Activated T-cell treated with anti-CD3 and anti-CD28 coated beads for 1 hour (primary cell): ENCODE measurements at places on chromosomes 1 and 21.
A peak's percentile ranks its signal among the peaks of the same experiment; 100 is the strongest.

GRCh38 chr21:44418108-44418875 is 37.0 kb upstream of the LRRC3 start:
- DNase-seq, result no peak

DNA sequence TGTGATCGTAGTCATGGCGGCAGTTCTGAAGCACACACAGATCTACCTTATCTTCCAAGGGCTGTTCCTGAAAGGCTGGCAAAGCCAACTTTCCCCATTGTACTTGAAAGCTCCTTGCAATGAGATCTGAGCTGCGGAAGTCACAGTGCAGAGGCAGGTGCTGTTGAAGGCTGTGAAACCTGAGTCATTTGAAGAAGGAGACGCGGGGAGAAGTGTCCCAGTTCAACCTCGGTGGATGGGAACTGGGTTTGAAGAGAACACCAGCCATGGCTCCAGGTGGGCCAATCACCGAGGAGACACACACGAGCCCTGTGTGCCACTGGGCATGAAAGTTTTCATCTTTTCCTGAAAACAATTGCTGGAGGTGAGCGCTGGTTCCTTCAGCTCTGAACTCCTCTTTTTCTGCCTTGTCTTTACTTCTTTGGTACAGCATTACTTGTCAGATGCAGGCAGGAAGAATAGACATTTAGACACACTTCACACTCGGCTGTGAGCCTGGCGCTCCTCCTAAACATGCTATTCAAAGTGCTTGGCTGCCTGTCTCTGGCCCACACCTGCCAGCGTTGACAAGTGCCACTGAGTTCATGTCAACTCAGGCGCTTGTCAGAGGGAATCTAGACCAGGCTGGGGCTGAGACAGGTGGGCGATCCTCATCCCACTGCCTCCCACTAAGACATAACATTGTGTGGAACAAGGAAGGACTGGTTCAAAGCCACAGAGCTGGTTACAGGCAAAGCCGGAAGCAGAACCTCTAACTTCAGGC is 25.7 kb upstream of the PDE9A start:
- DNase-seq, result no peak

DNA sequence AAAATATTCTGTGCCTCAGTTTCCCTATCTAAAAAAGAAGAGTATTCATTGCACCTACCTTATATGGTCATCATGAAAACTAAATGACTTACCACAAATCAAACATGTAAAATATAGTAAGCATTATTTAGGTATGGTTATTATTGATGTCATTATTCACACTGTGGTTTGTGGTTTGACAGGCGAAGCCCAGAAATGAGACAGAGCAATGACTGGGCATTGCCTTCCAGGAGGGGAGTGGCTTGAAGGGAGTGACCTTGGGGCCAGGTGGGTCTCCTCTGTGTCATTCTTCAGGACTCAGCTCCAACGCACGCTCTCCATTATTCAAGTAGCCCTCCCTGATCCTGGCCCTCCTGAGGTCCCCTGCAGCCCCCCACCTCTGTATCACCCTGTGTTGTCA is 133.7 kb downstream of the DMRTA2 start:
- no peak for DNase-seq

- no peak for DNase-seq
Measured at GRCh38 chr1:63693944-63694571, 79.8 kb upstream of the ROR1 start.

DNA sequence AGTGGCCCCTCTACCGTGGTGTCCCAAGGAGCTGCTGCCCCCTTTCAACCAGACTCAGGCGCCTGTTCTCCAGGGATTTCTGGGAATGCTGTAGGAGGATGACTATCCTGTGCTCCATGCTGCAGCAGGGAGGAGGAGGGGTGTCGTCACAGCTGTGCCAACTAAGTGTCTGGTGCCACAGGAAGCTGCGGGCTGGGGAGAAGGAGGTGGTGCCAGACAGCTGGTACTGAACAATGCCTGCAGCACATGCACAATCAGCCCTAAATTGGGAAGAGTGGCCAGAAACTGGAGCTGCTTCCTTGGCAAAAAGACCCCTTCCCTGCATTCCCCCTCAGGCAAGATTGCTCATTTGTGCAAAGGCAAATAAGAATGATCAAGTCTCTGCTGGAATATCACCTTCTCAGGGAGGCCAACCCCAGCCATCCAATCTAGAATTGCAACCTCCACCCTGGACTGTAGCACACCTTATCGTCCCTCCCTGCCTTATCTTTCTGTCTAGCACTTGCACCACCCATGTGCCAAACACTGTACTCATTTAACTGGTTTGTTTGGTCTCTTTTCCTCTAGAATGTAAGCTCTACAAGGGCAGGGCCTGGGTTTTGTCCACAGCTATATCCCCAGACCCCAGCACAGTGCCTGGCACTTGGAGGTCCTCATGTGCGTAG is 33.3 kb downstream of the LAMB3 start:
- no peak for DNase-seq

- no peak for DNase-seq
Measured at GRCh38 chr21:37987668-37988067, 71.4 kb upstream of the KCNJ6 start.

- no peak for DNase-seq
Measured at GRCh38 chr1:230072296-230072695, 5.3 kb downstream of the GALNT2 start.

GRCh38 chr1:162023547-162024501 is at the start of gene OLFML2B:
Gene OLFML2B (minus strand): TSS chr1:162023869. CDS start chr1:162023430, 439 bp downstream.
- DNase-seq, result peak; percentile 16

DNA sequence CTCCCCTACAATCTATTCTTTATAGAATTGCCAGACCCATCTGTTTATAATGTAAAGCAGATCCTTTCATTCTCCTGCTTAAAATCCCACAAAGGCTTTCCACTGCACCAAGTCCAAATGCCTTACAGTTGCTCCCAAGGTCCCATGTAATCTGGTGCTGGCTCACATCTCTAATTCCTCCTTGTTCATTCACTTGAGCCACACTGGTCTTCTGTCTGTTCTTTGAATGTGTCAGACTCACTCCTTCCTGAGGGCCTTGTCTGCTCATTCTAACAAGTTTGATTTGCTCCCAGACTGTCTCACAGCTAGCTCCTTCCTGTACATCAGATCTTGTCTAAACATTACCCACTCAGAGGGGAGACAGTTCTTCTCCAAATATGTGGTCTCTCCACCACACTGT is 38.9 kb downstream of the ALG14 start:
- no peak for DNase-seq

GRCh38 chr1:173300061-173301044 is 93.2 kb upstream of the TNFSF4 start:
- no peak for DNase-seq

GRCh38 chr1:101300916-101301315 is 64.1 kb downstream of the S1PR1 start:
- DNase-seq, result no peak

GRCh38 chr1:81880781-81881180 is 80.0 kb downstream of the ADGRL2 start:
- no peak for DNase-seq

DNA sequence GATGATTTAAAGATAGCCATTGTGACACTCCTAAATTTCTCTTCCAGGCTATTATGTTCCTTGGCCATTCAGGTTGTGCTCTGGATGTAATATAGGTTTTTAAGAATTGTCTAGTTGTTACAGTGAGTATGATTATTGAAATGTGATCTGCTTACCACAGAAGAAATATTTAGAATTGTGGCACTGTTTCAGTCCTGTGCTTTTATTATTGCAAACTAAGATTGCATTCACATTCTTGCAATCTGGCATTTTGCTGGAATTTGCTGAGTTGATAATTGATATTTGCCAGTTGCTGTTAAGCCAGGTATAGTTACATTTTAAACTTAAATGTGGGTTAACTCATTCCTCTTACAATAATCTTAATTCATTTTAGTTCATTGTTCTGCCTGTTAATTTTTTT is 22.3 kb downstream of the EXO1 start:
- DNase-seq, result no peak

GRCh38 chr1:116585886-116586285 is 15.1 kb upstream of the CD58 start:
- no peak for DNase-seq

DNA sequence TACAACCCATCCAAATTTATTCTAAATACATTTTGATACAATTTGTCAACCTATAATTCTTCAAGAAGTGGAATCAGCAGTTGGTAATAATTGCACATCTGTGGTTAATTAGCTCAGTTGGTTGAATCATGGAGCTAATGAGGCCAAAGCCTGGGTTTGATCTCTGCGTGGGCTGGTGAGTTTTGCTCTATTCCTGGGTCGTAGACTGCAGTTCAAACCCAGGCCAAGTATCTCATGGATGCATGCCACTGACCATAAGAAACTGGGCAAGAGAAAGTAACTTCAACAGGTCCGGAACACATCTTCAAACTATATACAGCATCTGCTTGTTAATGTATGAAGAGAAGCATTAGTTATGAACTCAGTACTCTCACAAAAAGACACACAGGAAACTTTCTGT is 779.7 kb downstream of the USP25 start:
- no peak for DNase-seq

GRCh38 chr1:232123775-232124659 is 497.4 kb downstream of the DISC1 start:
- no peak for DNase-seq

GRCh38 chr1:145906954-145907753 is 2.7 kb downstream of the ITGA10 start:
- no peak for DNase-seq

DNA sequence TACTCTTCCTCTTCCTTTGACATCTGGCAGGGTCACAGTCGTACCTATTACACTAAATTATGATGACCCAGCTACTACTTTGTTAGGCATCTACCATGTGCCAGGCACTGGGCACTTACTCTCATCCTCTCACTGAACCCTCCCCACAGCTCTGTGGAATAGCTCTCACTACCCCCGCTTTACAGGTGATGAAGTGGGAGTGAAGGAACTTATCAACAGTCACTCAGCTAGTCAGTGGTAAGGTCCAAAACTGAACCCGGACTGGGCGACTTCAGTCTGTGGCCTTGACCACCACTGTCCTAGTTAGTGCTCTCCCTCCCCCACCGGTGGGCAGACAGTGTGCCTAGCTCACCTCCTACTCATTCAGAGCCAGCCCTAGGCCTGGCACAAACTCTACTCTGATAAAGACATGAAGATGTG is 12.3 kb downstream of the ADGRB2 start:
- no peak for DNase-seq

- DNase-seq, result no peak
Measured at GRCh38 chr21:14833666-14834351, 231.0 kb downstream of the NRIP1 start.

DNA sequence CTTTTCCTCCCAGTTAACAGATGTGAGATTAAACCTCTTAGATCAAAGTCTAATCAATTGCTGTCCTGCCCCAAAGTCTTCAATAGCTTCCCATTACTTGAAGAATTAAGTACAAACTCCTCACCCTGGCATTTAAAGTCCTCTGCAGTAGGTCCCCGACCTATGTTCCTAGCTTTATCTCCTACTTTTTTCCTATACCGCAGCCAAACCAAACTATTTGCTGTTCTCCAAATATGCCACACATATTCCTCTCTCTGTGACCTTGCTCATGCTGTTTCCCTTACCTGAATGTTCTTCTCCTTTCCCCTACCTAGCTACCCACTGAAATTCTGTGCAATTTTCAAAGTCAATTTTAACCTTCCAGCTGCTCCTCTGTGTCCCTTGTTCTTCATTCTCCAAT is 14.0 kb upstream of the PPP2R5A start:
- no peak for DNase-seq

DNA sequence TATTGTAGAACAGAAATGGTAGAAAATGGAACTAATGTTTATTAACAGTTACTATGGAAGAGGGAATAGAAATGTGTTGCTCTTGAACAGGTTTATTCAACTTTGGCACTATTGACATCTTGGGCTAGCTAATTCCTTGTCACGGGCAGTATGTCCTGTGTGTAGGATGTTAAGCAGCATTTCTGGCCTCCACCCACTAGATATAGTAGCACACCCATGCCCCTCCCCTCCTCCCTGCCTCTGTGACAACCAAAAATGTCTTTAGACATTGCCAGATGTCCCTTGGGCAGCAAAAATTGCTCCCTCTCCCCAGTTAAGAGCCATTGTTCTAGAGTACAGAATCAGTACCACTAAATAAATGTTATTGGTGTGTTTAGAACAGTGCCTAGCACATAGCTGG is 91.4 kb upstream of the TPTE start:
- no peak for DNase-seq

DNA sequence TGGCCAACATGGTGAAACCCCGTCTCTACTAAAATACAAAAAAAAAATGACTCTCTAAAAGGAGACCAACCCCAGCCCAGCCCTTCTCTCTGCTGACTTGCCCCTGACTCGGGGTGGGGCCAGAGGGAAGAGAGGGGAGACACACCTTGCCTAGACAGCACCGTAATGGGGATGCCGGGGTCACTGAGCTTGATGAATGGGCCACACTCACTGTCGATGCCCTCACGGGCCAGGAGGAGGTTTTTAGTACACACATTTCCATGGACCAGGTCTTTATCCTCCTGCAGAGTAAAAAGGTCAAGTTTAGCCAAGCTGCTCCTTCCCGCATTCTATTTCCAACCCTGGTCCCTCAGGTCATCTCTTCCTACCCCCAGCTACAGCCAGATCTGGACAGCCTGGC is 99.7 kb downstream of the RAVER2 start:
- DNase-seq, result no peak

GRCh38 chr1:2098839-2099785 is 48.9 kb downstream of the PRKCZ start:
- DNase-seq, result no peak

GRCh38 chr1:54834007-54834541 is 33.0 kb upstream of the TTC22 start:
- no peak for DNase-seq

DNA sequence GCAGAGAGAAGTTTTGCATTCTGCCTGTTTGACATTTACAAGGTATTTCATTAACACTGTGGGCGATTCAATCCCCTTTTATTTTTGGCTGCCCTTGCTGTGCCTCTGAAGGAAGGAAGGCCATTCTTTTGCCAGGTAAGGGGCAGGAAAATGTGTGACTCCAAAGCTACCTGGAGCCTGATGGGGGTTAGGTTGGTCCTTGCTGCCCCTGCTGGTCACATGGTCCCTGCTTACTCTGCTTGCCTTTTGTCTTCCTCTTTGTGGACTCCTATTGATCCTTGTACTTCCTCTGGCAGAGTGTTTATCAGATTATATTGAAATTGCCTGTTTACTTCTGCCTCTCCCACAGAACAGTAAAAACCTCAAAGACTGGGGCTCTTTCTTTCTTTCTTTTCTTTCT is 65.7 kb downstream of the ST6GALNAC3 start:
- no peak for DNase-seq
